ENCODE measurements at places on chromosomes 2 and 18.

DNA sequence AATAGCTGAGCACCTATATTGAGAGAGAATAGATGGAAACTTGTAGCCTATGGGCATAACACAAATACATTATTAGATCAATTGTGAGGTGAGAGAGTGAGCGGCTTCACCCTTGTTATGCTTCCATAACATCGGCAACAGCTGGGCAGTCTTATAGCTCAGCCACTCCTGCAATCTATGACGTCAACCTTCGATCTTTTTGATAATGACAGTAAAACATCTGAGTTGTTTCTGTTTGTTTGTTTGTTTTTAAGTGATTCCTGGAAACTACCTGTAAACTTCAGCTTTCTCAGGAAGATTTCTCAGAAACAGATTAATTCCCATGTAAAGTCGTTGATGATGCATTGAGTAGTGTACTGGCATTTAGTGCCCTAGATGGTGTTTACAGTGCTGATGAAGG is 90.0 kb downstream of the DSEL start:
- no peak for DNase-seq

GRCh38 chr2:173424886-173425285 is 70.2 kb downstream of the CDCA7 start:
- no peak for DNase-seq

GRCh38 chr2:235937936-235938335 is 230.2 kb downstream of the GBX2 start:
- no peak for DNase-seq

- no peak for DNase-seq
Measured at GRCh38 chr18:60389314-60389713, 16.7 kb upstream of the MC4R start.

DNA sequence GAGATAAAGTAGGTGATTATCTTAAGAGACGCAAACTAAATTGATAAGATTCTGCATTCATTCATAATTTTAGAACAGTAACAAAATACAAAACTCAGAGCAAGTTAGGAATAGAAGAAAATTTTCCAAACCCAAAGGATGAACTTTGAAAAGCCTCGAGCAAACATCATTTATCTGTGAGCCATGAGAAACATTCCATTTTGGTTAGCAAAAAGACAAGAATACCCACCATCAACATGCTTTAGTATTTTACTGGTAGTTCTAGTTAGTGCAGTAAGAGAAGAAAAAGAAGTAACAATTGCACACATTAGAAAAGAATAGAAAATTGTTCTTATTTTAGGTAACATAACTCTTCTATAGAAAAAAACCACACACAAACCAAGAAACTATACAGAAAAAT is 291.3 kb upstream of the TCF4 start:
- no peak for DNase-seq

GRCh38 chr2:110106642-110107041 is 9.0 kb downstream of the MALL start:
- DNase-seq, result peak; percentile 89

DNA sequence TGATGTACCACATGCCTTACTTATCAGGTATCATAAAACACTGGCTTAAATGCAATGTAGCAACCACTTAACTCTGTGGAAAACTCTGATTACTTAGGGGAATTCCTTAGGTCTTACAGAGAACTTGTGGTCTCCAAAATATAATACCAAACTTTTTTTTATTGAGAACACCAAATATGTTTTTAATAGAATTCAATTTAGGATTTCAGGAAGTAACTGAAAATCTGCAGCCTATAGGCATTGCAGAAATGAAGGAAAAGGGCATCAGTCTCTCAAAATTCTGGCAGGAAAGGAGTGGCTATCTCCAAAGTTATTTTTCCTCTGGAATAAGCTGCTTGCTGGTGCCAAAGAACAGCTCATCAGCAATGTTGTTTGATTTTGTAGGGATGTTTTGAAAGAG is 105.3 kb upstream of the UGP2 start:
- peak; percentile 78 for DNase-seq

DNA sequence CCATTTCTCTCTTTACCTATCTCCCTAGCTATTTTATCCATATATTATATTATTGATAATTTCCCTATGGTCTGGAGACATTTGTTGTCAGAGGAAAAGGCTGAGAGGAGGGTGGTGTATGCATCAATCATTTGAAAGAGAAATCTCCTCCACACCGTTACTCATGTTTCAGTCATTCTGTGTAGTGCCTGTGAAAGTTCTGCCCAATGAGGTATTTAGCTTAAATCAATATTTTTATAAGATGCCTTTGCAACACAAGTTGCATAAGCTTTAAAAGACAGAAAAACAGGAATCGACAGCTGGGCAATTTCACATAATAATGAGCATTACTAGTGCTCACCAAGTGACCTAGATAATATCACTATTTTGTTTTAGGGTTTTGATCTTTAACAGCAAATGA is 363.7 kb upstream of the FSIP2 start:
- DNase-seq, result no peak

GRCh38 chr2:235618039-235618438 is 124.2 kb downstream of the AGAP1 start:
- DNase-seq, result peak; percentile 71

GRCh38 chr2:71715951-71716696 is 262.8 kb downstream of the DYSF start:
- no peak for DNase-seq

DNA sequence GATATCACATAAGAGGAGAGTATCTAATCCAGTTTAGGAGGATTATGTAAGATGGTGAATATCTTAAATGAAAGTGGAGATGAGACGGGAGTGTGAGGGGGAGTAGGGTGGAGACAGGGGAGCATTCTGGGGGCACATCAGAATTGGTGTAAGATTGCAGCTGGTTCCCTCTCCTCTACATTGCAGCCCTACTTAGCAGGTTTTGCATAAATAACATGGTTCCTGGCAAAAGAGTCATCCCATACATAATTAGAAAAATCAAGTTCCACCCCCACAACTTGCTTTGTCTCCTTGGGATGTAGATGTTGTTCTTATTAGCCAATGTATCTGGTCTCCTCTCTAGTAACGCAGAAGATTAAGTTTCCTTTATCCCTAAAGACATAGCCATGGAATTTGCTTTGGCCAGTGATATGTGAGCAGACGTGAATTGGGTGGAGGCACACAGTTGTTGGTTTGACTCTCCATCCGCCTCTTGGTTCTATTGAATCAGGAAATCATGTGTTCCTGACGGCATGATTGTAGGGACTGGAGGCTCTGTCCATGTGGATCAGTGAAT is 137.9 kb downstream of the KLHL14 start:
- DNase-seq, result no peak

DNA sequence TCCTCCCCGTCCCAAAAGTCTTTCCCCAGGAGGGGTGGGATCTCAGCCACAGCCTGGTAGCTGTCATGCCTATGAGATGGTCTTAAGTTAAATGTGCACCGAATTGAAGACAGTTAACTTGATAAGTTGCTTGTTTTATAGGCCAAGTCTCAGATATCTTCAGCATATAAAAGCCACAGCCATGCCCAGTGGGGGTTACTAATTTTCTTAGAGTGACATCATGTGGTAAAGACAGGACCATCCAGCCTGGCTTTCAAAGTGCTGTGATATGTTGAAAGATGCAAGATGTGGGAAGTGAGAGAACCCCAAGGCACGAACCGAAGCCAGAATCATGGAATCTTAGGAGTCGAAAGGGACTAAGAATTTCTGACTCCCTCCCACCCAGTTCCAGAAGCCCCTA is 42.1 kb upstream of the FAM124B start:
- no peak for DNase-seq

- DNase-seq, result no peak
Measured at GRCh38 chr2:85523903-85524335, 15.0 kb upstream of the MAT2A start.

- peak; percentile 26 for DNase-seq
Measured at GRCh38 chr2:1550658-1551316, 137.5 kb downstream of the TPO start.

- no peak for DNase-seq
Measured at GRCh38 chr2:207782238-207783030, 12.7 kb upstream of the FZD5 start.

GRCh38 chr2:158582670-158583069 is 125.9 kb downstream of the PKP4 start:
- DNase-seq, result no peak

GRCh38 chr2:169080250-169081069 is 11.1 kb downstream of the DHRS9 start:
- no peak for DNase-seq

- DNase-seq, result peak; percentile 41
Measured at GRCh38 chr2:46775722-46776121, 139.9 kb downstream of the MCFD2 start.

- no peak for DNase-seq
Measured at GRCh38 chr2:176675271-176675949, 406.2 kb downstream of the MTX2 start.

- DNase-seq, result peak; percentile 21
Measured at GRCh38 chr18:39966275-39966674, 1988.8 kb upstream of the PIK3C3 start.

DNA sequence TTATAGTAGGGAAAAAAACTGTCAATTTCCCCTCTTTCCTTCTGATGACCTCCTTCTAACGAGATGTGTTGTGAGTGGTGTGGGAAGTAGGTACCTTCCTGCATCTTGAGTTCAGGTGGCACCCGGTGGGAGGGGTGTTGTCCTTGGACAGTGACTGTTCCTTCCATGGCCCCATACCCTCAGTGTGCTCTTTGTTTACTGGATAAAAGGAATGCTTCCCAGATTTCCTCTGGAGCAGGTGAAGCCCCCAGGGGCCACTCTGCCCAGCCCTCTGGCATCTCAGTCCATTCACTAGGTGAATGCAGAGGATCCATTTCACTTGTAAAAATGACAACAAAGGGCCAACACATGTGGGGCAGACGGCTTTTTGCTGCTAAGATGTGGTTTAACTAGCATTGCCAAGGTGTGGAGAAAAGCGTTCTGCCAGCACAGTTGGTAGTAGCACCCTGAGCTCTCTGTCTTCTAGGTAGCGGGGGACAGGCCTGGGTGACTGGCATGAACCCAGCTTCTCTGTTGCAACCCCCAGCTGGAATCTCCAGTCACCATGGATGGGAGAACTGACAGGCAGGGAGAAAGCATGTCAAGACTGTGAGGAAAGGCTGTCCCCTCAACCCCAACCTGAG is 6.9 kb downstream of the GDF7 start:
- DNase-seq, result no peak

- no peak for DNase-seq
Measured at GRCh38 chr2:119157850-119158511, 570 bp downstream of the C1QL2 start.

GRCh38 chr18:56321470-56321869 is 316.9 kb downstream of the TXNL1 start:
- DNase-seq, result no peak

DNA sequence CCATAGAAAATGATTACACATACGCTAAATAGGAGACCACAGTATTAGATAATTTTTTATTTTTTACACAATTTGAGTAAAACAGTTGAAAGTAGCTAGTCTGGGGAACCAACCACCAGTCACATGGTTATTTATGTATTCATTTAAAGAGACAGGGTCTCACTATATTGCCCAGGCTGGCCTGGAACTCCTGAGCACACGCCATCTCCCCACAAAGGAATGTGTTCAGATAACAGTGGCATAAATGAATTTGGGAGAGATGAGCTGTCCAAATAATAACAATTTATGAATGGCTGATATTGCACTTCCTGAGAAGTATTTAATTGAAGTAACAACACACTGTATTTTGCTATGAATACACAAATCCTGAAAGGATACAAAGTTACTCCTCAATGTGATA is 39.7 kb downstream of the KIDINS220 start:
- DNase-seq, result no peak

DNA sequence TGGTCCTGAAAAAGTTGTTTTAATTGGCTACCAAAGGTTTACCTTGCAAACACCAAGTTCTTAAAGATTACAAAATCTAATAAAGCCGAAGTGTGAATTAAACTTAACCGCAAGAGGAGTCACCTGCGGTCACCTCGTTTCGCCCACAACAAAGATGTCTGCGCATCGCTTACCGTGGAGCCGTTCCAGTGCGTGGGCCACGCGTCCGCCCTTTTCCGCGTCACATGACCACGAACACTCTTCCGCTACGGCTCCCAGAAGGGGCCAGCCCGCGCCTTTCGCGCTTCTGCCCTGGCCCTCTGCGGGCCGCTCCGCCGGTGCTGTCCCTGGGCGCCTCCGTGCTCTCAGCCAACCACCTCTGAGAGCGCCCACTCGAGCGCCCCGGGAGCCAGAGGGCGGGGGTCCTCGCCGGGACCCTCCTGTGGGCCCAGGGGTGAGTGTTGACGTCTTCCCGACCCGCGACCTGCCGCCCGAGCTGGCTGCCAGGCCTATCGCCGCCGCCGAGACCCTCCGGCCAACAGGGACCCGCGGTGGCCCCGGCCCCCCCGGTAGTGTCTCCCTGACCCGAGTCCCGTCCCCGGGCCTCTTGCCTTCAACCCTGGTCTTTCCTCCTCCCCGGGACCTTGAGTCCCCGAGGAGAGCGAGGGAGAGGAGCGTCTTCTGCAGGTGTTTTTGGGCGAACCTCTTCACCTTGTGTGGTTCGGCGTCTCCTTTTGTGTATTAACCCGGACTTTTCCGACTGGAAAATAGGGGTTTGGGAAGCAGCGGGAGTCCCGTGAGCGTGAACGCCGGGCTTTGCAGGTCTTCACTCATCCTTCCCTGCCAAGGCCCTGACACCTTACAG is at the start of gene MFF:
MFF (plus strand) TSS at position 257 of the 844 bp plus-strand sequence. CDS start 5,415 bp downstream, outside the sequence.
- DNase-seq, result peak; percentile 91

GRCh38 chr2:23776021-23776420 is 150.9 kb downstream of the ATAD2B start:
- no peak for DNase-seq

- DNase-seq, result no peak
Measured at GRCh38 chr2:216108310-216108966, 710 bp upstream of the XRCC5 start.

- DNase-seq, result no peak
Measured at GRCh38 chr2:230348787-230349186, 21.8 kb downstream of the SP140L start.

- no peak for DNase-seq
Measured at GRCh38 chr2:180677930-180678624, 302.3 kb upstream of the UBE2E3 start.

GRCh38 chr2:23360571-23361125 is 24.3 kb upstream of the KLHL29 start:
- no peak for DNase-seq

GRCh38 chr2:65388596-65389390 is 43.6 kb downstream of the SPRED2 start:
- no peak for DNase-seq

DNA sequence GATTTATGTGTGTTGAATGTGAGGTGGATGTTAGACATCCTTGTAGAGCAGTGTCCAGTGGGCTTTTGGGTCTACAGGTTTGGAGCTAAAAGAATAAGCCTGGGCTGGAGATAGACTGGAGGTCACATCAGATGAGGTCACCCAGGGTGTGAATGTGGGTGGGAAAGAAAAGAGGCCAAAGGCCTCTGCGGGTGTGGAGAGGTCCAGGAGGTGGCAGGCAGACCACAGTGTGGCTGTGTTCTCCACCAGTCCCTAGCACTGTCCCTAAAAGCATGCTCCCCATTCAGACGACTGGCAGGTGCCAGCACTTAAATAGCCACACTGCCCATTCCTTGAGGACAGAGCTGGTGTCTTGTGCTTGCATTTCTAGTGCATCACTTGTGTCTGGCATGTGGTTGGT is 4.1 kb downstream of the ATG4B start:
- no peak for DNase-seq
